ENCODE measurements at places on chromosomes 16 and 17.

- DNase-seq, result no peak
These were observed 90.1 kb downstream of the ASIC2 start for GRCh38 chr17:33202796-33203495.

DNA sequence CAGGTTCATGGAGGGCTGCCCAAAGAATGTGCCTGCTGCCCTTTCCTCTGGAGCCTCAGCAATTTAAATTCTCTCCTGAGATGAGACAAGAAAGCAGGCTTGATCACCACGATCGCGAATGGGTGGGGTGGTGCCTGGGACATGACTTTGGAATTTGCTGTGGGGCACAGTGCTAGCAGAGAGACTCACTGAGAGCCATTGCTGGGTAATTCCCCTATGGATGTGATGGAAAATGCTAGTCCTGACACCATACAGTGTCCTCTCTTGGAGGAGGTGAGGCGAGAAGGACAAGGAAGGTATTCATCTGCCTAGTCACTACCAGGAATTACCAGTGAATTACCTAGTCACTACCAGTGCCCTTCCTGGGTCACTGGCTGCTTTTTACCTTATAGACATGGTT, 15.5 kb downstream of the FAM20A start:
- DNase-seq, result no peak

- no peak for DNase-seq
These were observed 553 bp upstream of the CDC6 start for GRCh38 chr17:40287159-40287493.

- DNase-seq, result no peak
These were observed 3.1 kb downstream of the NPW start for GRCh38 chr16:2022723-2023091.

- no peak for DNase-seq
These were observed 75.5 kb downstream of the AATF start for GRCh38 chr17:37024181-37024637.

DNA sequence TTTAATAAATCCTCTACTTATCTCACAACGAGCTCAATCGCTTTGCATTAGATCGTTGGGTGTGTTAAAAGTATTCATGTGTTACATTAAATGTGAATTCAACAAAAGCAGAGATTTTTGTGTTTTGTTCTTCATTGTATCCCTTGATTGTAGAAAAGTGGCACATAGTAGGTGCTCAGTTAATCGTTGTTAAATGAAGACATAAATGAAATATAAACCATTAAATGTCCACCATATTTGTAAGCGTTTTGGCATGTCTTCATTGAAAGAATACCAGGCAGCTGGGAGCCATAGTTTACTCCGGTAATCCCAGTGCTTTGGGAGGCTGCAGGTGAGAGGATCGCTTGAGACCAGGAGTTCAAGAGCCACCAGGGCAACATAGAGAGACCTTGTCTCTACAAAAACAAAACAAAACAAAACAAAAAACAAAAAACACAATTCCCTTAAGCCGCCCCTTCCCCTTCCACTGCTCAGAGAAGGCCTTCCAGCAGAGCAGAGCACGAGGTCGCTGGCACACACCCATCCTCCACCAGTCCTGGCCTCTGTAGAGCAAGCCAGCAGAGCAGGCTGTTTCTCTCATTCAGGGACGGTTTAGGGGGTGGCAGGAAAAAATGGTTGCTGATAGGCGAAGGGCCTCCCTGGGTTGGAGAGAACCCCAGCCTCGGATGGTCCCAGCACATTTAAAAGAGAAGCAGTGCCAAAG, 673 bp upstream of the CHD9 start:
- DNase-seq, result no peak

DNA sequence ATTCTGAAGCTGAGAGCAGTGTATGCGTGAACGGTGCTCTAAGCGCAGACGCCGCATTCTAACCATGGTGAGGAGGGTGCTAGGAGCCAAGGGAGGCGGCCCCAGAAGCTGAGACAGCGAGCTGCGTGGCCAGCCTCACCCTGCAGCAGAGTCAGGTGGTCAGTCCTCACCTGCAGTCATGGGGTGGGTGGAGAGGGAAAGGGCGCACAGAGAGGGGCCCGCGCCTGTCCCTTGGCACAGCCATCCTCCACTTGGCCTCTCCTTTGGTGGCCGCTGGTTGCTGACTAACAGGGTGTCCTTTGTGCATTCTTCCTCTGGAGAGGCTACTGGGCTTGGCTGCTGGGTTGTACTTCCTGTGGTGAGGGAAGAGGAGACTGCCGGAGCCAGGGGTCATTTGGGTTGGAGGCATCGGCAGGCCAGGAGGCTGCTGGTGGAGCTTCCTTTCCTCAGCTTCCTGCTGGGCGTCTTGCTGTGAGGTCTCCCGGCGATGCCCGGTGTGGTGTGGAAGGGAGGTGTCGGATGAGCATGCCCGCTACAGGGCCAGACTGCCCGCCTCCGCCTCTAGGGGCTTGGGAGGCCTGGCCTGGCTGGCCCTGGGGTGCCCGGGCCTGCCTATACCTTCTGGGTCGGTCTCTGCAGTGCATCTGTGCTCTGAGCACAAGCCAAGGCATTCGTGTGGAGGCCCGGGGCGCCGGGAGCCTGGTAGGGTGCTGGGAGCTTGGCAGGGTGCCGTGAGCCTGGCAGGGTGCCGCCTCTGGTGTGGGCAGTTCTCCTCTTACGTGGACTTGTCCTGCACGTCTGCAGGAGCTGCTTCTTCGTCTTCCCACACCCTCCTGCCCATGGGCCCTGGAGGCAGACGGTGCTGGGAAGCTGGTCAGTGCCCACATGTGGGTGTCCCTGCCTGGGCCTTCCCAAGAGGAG, 17.4 kb downstream of the RNF213 start:
- DNase-seq, result no peak

- no peak for DNase-seq
These were observed 80.2 kb upstream of the ASIC2 start for GRCh38 chr17:33373273-33373672.

DNA sequence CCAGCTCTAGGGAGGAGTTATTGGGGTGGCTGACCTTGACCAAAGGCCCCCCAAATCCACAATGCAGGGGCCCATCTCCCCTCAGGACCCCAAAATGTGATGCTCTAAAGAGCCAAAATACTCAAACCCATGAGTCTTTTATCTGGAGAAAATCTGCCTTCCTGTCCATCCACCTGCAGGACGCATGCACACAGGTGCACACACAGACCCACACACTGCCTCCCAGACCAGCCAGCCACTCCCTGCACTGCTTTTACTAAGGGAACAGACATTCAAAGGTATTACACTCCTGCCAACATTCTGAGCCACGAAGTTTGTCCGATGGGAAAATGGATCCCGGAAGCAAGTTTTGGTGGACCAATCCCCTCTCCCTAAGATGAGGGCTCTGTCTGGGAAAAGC, 76.1 kb upstream of the CDH5 start:
- no peak for DNase-seq

DNA sequence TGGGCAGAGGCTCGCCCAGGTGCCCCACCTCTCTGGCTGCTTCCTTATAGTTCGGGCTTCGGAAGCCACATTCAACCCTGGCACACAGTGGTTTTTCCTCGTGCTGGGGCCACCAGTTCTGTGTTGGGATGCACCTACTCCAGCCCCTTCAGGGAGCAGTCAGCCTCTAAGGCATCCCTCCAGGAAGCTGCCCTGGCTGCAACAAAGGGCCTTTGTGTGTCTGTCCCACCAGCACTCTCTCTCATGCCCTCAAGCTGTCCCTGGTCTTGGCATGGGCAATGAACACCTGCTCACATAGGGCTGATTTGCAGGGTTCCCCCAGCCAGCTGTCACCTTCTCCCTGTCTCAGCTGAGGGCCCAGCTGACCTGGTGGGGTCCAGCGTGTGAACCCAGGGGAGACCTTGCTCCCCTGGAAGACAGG, 754 bp upstream of the NOXO1 start:
- DNase-seq, result no peak

Data from stimulated activated CD4-positive, alpha-beta T cell treated with anti-CD3 and anti-CD28 coated beads, TNF-alpha, amount 100 ng/mL, for 4 hours (primary cell).